NCI-H2171 (cell line): ENCODE measurements at places on chromosomes 11 and 22.

DNA sequence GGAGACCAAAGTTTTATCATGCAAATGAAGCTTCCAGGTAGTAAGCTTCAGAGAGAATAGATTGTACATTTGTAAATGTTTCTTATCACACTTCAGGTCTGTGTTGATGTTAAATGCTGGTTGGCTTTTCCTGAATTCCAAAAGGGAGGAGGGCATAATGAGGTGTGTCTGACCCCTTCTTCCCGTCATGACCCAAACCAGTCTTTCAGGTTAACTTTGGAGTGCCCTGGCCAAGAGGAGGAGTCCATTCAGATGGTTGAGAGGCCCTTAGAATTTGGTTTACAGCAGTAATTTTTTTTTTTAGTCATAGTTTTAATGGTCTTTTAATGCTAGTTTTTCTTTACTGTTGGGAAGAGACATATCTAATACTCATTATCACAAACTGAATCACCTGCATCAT, 2.5 kb downstream of the OR6X1 start:
- no peak for DNase-seq

- DNase-seq: no peak
These were observed 18.3 kb downstream of the RGL4 start for GRCh38 chr22:23709107-23709506.

DNA sequence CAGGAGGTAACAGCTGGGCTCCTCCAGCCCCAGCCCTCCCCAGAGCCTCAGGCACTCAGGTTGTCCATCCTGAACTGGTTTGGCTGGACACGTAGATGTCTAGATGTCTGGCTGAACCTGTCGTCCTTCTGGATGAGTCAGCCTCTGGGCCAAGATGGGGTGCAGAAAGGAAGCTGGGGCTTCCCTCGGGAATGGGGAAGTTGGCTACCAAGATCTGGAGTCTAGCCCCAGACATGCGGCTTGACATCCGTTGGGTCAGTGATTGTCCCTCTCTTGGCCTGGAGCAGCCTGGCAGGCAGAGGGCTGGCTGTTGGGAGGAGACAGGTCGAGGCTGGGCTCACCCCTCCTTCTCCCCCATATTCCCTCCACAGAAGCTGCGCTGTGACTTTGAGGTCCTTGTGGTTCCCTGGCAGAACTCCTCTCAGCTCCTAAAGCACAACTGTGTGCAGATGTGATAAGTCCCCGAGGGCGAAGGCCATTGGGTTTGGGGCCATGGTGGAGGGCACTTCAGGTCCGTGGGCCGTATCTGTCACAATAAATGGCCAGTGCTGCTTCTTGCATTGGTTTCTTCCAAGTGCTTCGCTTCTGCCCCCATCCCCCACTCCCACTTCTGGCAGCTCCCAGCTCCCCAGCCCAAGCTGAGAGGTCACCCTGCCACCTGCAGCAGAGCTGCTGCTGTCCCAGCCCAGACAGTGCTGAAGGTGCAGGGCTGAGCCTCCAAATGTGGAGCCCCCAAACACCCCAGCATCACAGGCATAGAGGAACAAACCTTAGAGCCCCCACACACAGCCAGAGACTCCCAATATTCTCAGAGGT, 1.3 kb downstream of the CST6 start:
- no peak for DNase-seq

GRCh38 chr22:44818727-44819126, 66.4 kb downstream of the ARHGAP8 start:
- no peak for DNase-seq

DNA sequence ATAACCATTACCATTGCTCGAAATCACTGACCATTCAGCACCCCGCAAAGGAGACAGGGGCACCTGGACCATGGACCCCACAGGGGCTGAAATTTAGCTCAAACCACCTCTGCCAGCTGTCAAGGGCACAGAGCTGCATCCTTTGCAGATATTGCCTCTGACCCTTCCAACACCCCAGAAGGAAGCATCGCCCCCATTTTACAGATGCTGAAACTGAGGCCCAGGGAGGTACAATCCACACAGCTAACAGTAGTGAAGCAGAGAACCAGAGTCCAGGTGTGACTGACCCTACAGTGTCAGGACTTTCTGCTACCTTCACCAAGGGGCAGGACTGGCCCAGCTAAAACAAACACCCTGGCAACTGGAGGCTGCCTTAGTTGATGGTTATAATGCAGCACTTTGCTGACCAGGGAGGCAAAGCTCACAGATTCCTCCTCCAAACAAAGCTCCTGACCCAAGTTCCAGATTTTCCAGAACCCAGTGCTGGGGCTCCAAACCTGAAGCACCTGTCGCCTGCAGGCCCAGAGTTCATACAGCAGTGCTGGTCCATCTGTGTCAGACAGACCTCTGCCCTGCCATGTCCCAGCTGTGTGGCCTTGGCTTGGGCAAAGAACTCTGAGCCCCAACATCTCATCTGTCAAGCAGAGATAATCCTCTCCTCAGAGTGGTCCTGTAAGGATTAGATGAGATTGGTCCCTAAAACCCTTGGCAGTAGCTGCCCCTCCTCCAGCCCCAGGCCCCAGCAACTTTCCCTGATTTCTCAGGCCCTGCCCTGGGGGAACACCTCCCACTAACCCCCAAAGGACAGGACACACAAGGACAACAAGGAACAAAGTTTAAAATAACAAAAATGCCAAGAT, 15.2 kb upstream of the ARAP1 start:
- no peak for DNase-seq

GRCh38 chr11:9982796-9983579, 311.0 kb downstream of the SBF2 start:
- DNase-seq: no peak

DNA sequence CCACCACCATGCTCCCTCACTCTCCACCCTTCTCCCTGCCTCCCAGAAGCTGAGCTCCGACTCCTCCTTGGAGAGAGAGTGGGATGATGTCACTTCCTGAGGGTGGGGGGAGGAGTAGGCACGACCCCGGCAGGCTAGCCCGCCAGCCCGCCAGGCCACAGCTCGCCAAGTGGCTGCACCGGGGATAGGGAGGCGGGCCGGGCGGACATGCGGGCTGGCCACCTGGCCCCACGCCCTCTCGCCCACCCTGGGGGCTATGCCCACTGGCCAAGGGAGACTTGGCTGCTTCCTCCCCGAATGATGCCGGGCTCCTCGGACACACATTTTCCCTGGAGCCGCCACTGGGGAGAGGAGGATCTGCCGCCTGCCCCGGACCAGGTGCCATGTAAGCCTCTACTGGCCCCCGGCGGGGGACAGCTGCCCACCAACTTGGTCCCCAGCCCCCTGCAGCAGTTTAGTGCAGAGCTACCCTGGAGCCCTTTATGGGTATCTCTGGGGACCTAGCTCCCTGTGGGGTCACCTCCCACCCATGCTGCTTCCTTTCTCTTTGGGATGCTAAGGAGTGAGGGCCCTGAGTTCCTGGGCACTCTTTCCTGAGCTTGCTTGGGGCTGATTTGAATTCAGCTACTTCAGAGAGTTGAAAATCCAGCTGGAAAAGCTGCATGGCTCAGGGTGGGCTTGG, 33.7 kb upstream of the MYRF start:
- peak; percentile 76 for DNase-seq

- no peak for DNase-seq
These were observed 65.9 kb downstream of the MED15 start for GRCh38 chr22:20573176-20573832.

DNA sequence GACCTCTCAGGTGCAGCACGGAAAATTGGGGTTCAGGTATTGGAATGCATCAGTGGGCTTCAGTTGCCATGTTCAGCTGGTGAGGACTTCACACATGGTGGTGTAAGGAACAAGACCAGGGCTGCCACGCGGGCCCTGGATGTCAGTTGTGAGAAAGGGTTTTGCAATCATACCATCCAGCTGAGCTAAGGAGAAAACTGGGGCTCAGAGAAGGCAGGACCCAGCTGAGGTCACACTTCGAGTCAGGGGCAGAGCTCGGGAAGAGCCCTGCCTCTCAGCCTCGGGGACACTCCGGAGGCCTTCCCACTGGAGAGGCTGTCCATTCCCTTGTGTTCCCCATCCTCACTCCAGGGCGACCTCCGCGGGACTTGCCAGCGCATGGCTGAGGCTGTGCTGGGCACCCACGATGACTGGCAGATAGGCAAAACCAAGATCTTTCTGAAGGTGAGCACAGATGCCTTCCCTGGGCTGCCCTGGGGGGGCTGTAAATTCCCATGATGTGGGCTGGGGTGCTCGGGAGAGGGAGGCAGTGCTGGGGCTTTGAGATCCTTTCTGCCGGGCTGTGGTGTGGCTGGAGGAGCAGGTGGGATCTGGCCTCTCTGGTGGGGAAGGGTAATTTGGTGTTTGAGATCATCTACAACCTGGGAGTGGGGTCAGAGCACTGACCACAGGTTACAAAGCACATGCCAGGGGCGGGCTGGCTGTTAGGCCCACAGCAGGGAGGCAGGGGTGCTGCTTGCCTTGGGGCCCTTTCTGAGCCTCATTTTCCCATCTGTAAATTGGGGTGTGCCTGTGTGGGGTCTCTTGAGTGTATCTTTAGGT, 47.2 kb downstream of the MYO7A start:
- DNase-seq: no peak

DNA sequence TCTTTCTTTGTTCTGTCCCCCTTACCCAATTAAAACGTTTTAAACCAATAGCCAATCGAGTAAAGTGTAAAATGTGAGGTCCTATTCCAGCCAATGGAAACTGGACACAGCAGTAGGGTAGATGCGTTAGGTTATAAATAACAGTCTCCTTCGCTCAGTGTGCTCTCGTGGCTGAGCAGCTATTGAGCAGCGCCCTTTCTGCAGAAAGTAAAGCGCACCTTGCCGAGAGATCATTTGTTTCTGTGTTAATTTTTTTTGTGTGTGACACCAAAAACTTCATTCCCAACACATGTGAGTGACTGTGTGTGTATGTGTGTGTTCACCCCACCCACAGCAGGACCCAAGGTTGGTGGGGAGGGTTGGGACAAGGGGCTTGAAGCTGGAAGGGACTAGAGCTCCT, 7.2 kb upstream of the TTLL1 start:
- DNase-seq: no peak

DNA sequence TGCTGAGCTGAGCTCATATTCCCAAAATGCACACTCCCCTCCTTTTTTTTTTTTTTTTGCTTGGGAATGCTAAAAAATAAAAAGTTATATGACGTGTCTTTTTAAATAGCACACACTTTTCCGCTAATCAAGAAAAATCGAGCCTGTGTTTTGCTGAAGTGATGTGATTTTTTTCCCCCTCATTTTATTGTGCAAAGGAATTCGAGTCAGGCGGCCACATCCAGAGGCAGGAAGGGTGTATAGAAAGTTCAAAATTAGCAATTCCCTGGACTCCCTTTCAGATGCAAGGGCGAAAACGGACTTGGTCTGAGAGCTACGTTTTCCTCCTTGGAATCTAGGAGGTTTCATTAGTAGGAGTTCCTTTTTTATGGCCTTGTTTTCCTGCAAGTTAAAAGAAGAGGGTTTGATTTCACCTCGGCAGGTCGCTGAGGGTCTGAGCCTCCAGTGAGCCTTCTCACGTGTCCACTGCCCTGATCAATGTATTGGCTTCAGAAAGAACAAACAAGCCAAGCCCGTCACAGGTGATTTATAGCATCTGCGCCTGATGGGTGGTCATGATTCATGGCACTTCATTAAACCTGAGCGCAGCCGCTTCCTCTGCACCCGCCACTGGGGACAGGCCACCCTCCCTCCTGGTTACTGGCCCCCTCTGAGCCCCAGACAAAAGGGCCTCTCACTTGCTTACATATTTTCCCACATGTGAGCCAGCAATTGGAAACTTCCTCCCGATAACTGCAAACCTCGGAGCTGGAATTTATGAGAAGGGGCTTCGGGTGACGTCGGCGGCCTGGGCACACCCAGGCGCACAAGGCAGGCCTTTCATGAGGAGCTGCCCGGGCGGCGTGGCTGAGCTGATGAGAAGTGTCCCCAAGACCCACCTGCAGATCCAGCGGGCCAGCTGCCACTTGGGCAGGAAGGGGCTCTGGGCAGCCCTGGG, 64.4 kb upstream of the LINC01488 start:
- DNase-seq: no peak

DNA sequence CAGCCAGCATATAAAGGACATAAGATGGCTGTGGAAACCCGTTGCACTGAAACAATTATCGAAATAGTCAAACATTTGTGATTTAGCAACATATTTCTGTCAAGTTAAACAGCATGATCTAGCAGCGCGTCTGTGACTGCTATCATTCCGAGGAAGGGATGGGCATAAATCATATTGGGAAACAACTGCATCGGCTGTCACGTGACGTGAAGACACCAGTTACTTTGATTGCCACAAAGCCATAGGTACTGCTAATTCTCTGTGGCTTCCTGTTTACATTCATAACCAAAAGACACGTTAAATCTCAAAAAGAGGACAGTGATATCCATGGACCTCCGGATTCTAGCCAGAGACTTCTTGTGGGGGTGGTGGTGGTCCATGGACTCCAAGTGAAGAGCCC, 87.8 kb downstream of the CACNA1I start:
- no peak for DNase-seq

DNA sequence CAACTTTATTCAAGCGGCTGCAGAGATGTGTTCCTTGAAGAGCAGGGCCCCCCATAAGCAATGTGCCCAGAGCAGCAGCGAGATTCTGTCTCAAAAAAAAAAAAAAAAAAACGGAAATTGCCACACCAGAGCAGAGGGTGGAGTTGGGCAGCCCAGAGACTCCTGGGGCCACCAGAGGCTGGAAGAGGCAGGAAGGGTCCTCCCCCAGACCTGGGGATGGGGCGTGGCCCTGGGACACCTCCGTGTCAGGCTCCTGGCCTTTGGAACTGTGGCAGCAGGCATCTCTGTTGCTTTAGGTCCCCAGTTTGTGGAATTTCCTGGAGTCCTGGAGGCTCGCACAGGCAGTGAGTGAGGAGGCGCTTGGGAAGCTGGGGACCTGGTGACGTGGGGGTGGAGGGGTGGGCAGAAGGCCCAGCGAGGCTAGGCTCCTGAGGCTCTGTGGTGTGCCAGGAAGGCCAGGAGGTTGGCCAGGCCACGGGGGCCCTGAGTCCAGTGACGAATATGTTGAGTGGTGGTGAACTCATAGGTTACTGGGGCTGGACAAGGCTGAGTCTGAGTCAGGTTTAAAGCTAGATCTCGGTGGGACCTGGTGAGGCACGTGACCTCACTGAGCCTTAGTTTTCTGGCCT, 735.6 kb downstream of the BRD1 start:
- no peak for DNase-seq

DNA sequence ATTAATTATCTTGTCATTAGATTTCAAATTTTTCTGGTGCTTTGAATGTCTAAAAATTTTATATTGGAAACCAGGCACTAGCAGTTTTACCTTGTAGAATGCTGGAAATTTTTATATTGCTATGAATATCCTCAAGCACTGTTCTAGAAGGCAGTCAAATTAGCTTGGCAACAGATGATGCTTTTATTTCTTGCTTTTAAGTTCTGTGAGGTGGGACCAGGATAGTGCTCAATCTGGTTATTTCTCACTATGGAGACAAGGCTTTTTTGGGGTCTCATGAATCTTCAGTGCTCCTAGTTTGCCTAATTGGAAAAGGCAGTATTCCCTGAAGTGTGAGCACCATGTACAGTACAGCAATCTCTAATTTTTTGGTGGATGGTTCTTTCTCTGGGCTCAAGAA, 27.1 kb downstream of the ANO3 start:
- DNase-seq: no peak
